ENCODE measurements at places on chromosomes 7 and 10.

- DNase-seq = no peak
Measured at GRCh38 chr10:104277785-104278184, 8.8 kb downstream of the GSTO2 start.

DNA sequence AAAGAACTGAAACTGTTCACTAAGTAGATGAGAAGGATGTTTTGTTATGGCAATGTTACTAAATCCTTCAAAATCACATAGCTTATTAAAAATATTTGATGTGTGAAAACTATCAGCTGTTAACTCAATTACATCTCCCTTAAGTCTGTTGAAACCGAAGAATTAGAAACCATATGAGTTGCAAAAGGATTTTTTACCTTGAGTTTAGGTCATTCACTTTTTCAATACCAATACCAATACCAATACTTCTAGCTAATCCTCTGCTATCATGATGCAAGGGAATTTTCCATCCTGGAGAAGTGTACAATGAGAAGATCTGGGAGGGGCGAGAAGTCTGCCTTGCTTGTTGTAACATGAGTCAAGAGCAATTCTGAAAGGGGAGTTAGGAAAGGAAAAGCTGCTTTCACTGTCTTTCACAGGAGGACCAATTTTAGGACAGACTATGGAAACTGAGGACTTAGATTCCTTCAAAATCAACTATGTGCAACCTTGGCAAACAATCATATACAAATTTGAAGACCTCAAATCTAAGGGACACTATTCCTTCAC lies 199.7 kb downstream of the IMMP2L start:
- no peak for DNase-seq

- DNase-seq = no peak
Measured at GRCh38 chr10:61941202-61941681, 39.7 kb downstream of the ARID5B start.

- no peak for DNase-seq
Measured at GRCh38 chr7:21572331-21573313, 29.8 kb downstream of the DNAH11 start.

DNA sequence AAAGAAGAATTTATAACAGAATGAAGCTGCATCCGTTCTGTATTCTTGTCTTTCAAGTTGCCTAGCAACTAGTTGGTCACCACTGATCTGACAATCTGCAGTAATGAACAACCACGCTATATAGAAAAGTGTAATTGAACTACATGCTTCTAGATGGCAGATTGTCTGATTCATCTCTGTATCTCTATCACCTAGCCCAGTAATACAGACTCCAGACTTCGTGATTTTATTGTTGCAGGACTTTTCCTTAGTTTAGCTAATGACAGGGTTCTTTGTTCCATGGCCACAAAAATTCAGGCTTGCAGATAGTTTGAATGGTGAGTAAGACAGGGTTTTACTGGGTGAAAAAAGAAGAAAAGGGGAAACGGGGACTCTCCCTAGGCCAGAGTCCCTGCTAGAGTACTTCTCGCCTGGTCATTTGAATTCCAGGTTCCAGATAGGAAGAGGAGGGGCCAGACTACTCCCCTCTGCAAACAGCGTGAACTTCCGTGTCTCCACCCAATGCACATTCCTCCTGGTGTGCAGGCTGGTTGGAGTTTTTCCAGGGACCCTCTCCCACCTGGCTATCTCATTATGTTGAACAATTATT lies 45.9 kb downstream of the COL1A2 start:
- DNase-seq = no peak

GRCh38 chr7:20737840-20738448 lies 48.7 kb downstream of the SP8 start:
- no peak for DNase-seq

GRCh38 chr10:35887685-35888084 lies 245.6 kb upstream of the FZD8 start:
- DNase-seq = no peak

- peak; percentile 45 for DNase-seq
Measured at GRCh38 chr10:12405342-12406320, 56.3 kb downstream of the CAMK1D start.

- DNase-seq = no peak
Measured at GRCh38 chr10:87603769-87604168, 55.9 kb upstream of the PAPSS2 start.

GRCh38 chr10:87659571-87660483 lies at the start of gene PAPSS2:
TSS of gene PAPSS2 (plus strand) at chr10:87659878. CDS start at chr10:87659982, 104 bp downstream.
- peak; percentile 59 for DNase-seq

DNA sequence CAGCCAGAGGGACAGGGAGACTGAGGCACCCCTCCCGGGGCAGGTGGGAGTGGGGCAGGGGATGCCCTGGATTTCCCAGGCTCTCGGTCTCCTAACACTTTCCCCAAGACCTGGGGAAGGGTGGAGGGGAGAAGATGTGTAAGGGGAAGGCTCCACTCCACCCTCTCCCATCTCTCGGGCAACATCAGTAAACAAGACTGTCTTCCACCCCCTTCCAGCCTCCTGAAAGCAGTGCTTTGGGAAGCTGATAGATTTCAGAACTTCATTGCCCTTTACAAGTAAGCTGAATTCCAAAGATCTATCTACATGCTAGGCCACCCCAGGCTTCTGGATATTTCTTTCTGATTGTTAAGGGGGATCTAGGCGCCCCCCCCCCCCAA lies 3.7 kb downstream of the FLNC start:
- DNase-seq = no peak

GRCh38 chr10:61112771-61113170 lies 168.8 kb upstream of the RHOBTB1 start:
- no peak for DNase-seq

- DNase-seq = no peak
Measured at GRCh38 chr10:111017098-111017497, 59.7 kb upstream of the ADRA2A start.

- no peak for DNase-seq
Measured at GRCh38 chr7:91692800-91693199, 187.7 kb downstream of the MTERF1 start.

- DNase-seq = no peak
Measured at GRCh38 chr7:138880881-138881578, 83.0 kb upstream of the ATP6V0A4 start.

DNA sequence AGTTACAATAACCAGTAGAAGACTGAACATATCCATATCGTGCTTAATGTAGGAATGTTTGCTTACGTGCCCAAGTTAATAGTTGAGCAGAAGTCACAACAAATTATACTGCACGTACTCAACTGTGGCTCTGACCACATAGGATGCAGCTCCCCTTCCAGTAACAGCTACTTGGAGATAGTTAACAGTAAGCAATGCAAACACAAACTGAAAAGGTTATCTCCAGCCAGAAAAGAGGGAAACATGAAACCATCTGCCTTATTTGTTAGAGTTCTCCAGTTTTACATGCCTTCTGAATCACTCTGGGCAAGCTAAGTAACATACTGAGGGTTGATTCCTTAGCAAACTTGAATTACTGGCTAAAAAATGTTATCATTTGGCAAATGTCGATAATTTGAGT lies 9.8 kb downstream of the DHX32 start:
- DNase-seq = no peak

DNA sequence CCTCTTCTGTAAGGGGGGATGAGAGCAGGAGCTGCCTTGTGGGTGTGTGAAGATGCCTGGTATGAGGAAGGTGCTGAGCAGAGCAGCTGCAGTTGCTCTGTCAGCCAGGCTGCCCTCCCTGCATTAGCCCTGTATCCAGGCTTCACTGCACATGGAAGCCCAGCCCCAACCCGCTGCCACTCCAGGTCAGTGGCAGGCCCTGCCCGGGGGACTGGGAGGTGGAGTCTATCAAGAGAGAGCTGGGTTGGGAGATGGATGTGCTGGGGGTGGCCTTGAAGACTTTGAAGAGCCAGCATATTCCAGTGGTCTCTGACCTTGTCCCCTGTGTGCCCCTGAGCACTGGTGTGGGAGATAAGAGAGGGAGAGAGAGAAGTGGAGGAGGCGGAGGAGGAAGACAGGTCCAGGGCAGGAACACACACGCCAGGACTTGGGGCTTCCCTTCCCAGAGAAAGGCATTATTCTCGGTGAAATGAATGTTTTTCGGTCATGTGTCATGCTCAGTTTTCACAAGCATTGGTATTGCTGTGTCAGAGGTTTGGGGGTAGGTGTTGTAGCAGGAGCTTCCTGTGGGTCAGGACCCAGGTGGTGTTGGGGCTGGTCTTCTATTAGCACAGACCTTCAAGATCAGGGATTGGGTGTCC lies 2.6 kb downstream of the PPIF start:
- DNase-seq = no peak

GRCh38 chr7:33428415-33428814 lies 299.1 kb downstream of the BBS9 start:
- DNase-seq = no peak

GRCh38 chr7:47444376-47445098 lies 137.4 kb downstream of the TNS3 start:
- no peak for DNase-seq

DNA sequence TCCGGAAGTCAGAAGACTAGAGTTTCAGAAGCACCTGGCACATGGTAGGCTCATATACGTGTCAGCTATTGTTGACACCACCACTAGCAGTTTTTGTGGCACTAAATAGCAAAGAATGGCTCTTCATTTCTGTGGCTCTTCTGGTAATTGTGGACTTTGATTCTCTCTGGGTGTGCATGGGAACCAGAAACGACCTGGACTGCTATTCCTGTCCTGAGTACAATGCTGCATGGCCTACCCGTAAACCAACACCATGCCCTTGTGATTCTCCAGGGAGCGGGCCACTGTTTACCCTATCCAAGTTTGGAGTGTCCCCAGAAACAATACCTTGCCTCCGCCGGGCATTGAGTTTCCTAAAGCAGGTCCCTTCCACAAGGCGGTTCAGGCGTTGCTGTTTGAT lies 162.9 kb upstream of the AOAH start:
- no peak for DNase-seq

- DNase-seq = no peak
Measured at GRCh38 chr7:77606562-77606961, 69.5 kb downstream of the PTPN12 start.

DNA sequence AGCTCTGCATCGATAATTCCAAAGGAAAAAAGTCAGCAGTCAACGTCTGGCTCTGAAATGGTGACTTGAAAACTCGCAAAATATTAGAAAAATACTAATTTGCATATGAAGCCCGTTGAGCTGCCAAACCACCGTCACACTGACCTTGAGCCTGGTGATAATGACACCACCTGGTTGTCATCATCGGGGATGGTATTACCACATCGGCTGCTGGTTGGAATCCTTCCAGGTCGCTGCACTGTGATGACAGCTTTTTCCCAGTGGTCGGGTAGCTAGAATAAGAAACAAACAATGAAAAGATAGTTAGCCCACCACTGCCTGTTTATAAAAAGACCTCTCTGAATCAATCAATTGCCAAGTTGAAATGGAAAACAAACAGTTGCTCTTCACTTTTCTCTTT lies 41.6 kb downstream of the LAMB1 start:
- DNase-seq = no peak

DNA sequence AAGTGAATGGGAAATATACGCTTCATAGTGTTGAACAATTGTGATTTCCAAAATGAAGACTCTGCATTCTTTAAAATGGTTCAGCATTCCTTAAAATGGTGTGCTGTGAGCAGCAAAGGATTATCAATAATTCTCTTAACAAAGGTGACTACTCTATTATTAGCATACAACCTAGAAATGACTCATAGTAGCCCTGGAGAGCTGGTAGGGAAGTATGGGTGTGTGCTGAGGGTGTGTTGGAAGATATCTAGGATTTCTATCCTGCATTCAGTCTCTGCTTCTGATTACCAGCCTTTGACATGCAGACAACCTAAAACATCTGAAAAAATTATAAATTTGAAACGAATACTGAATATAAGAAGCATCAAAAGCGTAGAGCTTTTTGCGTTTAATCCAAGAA lies 72.5 kb downstream of the SEMA3D start:
- DNase-seq = no peak

- no peak for DNase-seq
Measured at GRCh38 chr10:63497321-63497720, 23.9 kb upstream of the REEP3 start.

DNA sequence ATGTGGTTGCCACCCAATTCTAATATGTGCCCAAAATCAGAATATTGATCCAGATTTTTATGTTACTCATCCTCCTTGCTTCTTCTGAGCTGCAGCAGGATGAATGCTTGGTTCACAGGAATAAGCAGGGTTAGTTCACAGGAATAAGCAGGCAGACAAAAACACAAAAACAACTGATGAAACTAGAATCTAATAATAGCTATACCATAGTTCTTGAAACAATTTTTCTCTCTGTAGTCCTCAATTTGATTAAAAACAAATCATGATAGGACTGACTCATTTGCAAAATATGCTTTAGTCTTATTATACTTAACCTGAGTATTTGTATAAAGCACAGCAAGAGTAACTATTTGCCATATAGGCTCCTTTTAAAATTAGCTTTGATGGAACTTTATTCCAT lies 24.4 kb upstream of the ARHGAP12 start:
- DNase-seq = no peak

DNA sequence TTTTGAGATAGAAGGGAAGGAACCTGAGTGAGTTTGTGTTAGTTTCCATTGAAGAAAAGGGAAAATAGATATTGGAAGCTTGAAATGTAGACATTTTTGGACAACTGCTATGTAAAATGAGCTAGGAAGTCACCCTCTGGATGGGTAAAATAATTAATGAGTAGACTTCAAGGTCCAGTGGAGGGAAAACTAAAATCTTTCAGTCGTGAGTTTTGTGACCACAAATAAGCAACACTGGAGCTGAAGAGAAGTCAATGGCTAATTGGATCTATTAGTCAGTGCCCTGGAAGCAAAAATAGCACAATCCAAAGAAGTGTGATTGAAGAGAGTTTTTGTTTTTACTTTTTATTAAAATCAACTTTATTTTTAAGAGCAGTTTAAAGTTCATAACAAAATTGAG lies 123.4 kb downstream of the MYO3A start:
- DNase-seq = no peak

GRCh38 chr10:21527598-21528235 lies 2.2 kb upstream of the SKIDA1 start:
- DNase-seq = no peak

DNA sequence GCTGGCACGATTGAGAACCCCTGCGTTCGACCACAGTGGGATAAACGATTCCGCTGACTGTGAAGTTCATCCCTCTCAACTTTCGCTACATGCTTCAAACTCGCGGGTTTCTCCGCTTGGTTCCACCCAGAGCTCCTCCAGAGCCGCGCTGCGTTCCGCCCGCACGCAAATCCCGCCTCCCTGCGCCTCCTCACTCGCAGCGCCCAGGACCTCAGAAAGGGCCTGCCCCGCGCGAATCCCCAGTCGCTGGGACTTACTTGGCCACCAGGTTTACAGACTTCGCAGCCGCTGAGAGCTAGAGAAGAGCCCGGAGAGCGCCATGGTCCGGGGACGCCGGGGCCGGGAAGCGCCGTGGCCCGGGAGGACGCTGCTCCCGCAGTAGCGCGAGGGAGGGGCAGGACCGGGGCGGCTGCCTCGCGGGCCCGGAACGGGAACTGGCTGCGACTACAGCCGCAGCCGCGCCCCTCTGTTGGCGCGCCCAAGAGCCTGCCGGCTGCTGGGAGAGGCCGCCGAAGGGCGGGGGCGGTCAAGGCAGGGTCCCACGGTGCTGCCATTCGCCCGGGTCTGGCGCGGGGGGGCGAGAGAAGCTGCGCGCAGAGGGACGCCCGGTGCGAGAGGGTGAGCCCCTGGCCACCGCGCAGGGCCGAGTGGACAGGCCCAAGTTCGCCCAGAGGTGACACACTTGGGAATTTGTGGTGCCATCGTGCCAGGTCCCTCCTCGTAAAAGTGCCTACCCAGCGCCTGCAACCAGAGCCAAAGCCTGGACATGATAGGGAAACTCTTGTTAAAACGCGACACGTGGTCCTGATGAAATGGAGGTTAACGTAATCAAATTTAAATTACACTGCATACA lies at the start of gene NOD1:
Gene NOD1 (minus strand): TSS at position 436 of the 853 bp plus-strand sequence. CDS start 21,863 bp downstream, outside the sequence.
- peak; percentile 79 for DNase-seq

All from ureter (tissue), 1 donor.